Transverse colon (tissue), 4 donors: ENCODE measurements at places on chromosomes 1 and 21.

DNA sequence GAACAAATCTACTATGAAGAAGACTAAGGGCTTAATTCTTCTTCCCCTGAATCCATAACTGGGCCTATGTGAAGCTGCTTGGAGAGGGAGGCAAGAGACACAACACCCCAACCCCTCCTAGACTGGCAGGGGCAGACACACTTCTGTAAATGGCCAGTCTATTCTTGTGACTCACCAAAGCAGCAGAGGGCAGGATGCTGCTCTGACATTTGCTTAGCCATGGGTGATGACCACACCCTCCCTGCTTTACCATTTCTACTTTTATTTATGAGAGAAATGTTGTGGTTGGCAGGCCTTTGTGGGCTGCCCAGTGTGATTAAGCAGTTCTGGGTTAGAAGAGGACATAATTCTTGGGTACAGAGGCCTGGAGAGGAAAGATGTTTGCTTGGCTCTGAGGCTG, 189.8 kb upstream of the DPYD start:
- no peaks in the 10 kb centered on the region for H3K36me3 ChIP-seq
- DNase-seq: no peak
- no peaks in the 10 kb centered on the region for H3K27me3 ChIP-seq
- H3K27ac ChIP-seq: no peak overlapping the region
- no peaks in the 10 kb centered on the region for H3K4me1 ChIP-seq

GRCh38 chr1:21295002-21295401, 4.7 kb upstream of the ECE1 start:
- peaks cover 38% of the 10 kb centered on the region for H3K4me1 ChIP-seq
- no peak for DNase-seq
- H3K27me3 ChIP-seq: no peaks in the 10 kb centered on the region
- no peak overlapping the region for H3K4me3 ChIP-seq
- H3K27ac ChIP-seq: peak overlapping the region; percentile 69

DNA sequence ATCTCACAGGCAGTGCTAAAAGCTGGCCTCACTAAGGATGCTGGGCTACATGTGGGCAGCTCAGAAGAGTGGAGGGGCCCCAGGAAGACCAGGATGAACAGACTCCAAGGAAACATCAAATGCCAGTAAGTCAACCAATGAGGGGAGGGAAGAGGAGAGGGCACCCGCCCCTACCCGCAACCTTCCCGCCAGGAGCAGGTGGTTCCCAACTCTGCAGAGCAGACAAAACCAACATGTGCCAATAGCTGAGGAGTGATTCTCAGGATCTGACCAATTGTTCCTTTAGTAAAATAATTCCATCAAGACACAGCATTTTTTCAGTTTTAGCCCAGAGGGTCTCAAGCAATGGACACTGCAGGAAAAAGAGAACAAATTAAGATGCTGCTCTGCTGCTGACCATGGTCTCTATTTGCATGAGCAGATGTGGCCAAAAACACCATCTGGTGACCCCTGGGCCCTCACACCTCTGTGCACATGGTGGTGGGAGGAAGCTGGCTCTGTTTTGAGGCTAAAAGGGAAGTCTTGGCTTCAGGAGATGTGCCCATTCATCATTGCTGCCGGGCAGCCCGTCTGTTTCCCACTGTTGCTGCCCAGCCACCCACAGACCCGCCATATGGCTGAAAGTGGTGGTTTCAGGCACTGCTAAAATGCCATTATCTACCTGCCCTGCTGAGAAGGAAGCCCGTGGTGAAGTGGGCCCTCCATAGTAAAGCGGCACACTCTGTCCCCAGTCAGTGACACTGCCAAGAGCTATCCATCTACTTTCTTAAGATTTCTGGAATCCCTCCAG, 231.8 kb downstream of the KCNH1 start:
- no peak overlapping the region for H3K27ac ChIP-seq
- H3K4me1 ChIP-seq: no peaks in the 10 kb centered on the region
- no peak overlapping the region for H3K4me3 ChIP-seq
- no peak for DNase-seq
- no peaks in the 10 kb centered on the region for H3K27me3 ChIP-seq

GRCh38 chr21:36048357-36048756, 12.0 kb downstream of the SETD4 start:
- H3K4me3 ChIP-seq: no peak overlapping the region
- H3K27me3 ChIP-seq: no peaks in the 10 kb centered on the region
- peaks cover 42% of the 10 kb centered on the region for H3K36me3 ChIP-seq
- H3K4me1 ChIP-seq: no peaks in the 10 kb centered on the region

DNA sequence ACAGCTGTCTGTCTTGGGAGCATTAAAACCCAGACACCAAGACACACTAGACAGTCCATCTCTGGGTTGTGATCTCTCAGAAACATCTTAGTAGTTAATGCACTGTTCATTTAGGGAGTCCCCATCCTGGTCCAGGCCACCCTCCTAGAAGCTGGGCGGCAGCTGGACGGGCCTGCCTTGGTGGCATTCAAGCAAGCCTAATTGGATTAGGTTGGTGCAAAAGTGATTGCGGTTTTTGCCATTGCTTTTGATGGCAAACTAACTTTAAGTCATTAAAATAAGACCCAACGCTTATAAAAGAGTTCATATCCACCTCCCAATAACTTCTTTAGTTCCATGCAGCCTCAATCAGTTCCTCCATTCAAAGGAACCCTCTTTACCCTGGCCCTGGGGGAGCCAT, 21.7 kb downstream of the ATP5PO start:
- DNase-seq: no peak
- H3K4me1 ChIP-seq: peaks cover 8% of the 10 kb centered on the region
- no peak overlapping the region for H3K27ac ChIP-seq
- no peaks in the 10 kb centered on the region for H3K27me3 ChIP-seq

- peaks cover 33% of the 10 kb centered on the region for H3K4me1 ChIP-seq
- peak; percentile 59 for DNase-seq
- peak overlapping the region; percentile 82 for H3K27ac ChIP-seq
Observed at GRCh38 chr1:164588516-164589341, 29.7 kb downstream of the PBX1 start.

GRCh38 chr1:208923946-208924720, 659.4 kb upstream of the CAMK1G start:
- no peaks in the 10 kb centered on the region for H3K36me3 ChIP-seq
- no peak for DNase-seq
- H3K4me1 ChIP-seq: no peaks in the 10 kb centered on the region
- no peaks in the 10 kb centered on the region for H3K27me3 ChIP-seq
- H3K4me3 ChIP-seq: no peak overlapping the region

DNA sequence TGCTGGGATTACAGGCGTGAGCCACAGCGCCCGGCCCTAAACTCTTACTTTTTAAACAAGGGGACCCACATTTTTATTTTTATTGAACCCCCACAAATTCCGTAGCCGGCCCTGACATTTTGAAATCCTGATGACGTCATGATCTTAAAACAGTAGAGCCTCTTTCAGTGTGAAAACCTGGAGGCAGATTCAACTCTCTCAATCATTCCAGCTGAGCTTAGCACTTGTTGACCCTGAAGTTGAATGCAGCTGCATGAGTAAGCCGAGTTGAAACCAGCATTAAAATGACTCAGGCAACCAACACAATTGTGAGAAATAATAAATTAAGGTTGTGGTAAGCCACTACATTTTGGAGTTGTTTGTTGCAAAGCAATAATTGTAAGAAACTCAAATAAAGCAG, 93.9 kb upstream of the ADGRL4 start:
- no peak overlapping the region for H3K4me3 ChIP-seq
- no peaks in the 10 kb centered on the region for H3K4me1 ChIP-seq
- no peak overlapping the region for H3K27ac ChIP-seq
- no peaks in the 10 kb centered on the region for H3K27me3 ChIP-seq

GRCh38 chr1:27527890-27528817, 38.2 kb upstream of the WASF2 start:
- no peaks in the 10 kb centered on the region for H3K27me3 ChIP-seq
- peak overlapping the region; percentile 55 for H3K4me3 ChIP-seq

- peaks cover 3% of the 10 kb centered on the region for H3K4me1 ChIP-seq
- H3K27ac ChIP-seq: no peak overlapping the region
- H3K4me3 ChIP-seq: no peak overlapping the region
- no peak for DNase-seq
Observed at GRCh38 chr1:31467005-31467674, 54.1 kb downstream of the SERINC2 start.

DNA sequence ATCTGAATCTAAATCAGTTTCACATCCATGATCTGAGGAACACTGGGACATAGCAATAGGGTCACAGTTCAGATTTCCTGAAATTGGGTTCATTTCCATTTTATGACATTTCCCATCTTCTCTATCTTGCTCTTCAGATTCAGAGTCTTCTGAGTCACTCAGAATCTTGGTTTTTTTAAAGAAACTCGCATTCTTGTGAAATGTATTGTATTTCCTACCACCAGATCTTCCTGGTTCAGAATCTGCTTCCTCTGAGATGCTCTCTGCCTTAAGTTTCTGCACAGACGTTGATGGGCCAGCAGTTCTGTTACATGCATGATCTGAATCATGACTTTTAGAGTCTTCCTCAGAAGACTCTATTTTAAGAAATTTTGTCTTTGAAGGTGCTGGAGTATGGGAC, 15.5 kb upstream of the PSMG1 start:
- no peak overlapping the region for H3K4me3 ChIP-seq
- no peaks in the 10 kb centered on the region for H3K27me3 ChIP-seq
- H3K36me3 ChIP-seq: no peaks in the 10 kb centered on the region
- no peak for DNase-seq
- H3K27ac ChIP-seq: no peak overlapping the region

DNA sequence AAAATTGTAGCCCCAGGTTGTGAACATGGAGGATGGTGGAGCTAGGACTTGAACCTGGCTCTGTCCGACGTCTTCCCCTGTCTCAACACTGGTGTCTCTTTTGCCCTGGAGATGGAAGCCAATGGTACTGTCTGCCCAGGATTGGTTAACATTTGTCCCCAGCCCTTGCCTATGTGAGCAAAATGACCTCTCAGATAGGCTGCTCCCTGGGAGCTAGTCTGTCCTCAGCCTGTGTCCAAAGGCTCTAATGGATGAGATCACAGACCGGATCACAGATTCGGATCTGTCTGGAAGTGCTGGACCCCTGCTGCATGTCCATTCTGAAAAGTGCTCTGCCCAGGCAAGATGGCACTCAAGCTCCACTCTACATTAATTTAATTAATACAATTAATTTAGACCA, 394.4 kb upstream of the VAMP3 start:
- H3K36me3 ChIP-seq: no peaks in the 10 kb centered on the region
- DNase-seq: no peak
- H3K4me1 ChIP-seq: no peaks in the 10 kb centered on the region

DNA sequence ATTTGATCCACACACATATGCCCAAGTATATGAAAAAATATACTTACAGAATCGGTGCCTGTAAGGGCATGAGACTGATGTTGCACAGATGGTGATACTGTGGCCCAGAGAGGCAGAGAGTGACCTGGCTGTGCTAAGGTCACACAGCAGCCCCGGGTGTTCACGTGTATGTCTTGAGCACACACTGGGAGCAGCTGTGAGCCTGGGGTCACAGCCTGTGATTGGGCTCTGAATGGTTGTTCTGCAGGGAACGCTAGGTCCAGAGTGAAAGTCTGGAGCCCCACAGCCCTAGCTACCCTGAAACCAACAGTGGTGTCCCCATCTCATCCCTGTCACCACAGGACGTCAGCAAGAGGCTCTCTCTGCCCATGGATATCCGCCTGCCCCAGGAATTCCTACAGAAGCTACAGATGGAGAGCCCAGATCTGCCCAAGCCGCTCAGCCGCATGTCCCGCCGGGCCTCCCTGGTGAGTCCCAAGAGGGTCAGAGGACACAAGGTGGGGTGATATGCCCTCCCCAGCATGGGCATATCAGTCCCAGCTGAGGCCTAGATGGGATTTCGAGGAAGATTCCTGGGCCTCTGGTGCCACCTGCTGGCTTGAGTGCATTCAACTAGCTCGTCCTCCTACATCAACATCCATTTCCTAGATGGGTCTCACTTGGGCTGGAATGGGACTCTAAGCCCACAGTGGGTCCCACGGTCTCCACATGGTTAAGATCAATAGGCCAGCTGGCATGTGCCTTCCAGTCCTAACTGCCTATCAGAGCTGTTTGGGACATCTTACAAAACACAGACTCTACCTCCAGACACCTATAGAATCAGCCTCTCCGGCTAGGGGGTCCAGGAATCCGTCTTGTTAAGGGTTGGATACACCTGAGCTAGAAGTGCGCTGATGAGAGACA, 19.7 kb downstream of the CDK18 start:
- H3K4me1 ChIP-seq: peaks cover 10% of the 10 kb centered on the region
- DNase-seq: peak; percentile 84
- H3K4me3 ChIP-seq: no peak overlapping the region
- no peaks in the 10 kb centered on the region for H3K36me3 ChIP-seq
- H3K27ac ChIP-seq: no peak overlapping the region

- no peak overlapping the region for H3K27ac ChIP-seq
- no peaks in the 10 kb centered on the region for H3K27me3 ChIP-seq
- H3K4me1 ChIP-seq: no peaks in the 10 kb centered on the region
- H3K36me3 ChIP-seq: no peaks in the 10 kb centered on the region
- DNase-seq: no peak
- no peak overlapping the region for H3K4me3 ChIP-seq
Observed at GRCh38 chr1:219476116-219476515, 136.8 kb downstream of the ZC3H11B start.

- no peaks in the 10 kb centered on the region for H3K27me3 ChIP-seq
- peak; percentile 60 for DNase-seq
- no peak overlapping the region for H3K4me3 ChIP-seq
- no peaks in the 10 kb centered on the region for H3K4me1 ChIP-seq
- peak overlapping the region; percentile 83 for H3K27ac ChIP-seq
Observed at GRCh38 chr1:169052727-169053126, 53.8 kb upstream of the ATP1B1 start.

- no peak for DNase-seq
- H3K4me1 ChIP-seq: peaks cover 6% of the 10 kb centered on the region
- no peaks in the 10 kb centered on the region for H3K27me3 ChIP-seq
- no peaks in the 10 kb centered on the region for H3K36me3 ChIP-seq
- no peak overlapping the region for H3K4me3 ChIP-seq
Observed at GRCh38 chr1:28028873-28029654, 59.3 kb downstream of the EYA3 start.

- H3K4me3 ChIP-seq: no peak overlapping the region
- H3K36me3 ChIP-seq: no peaks in the 10 kb centered on the region
- no peak for DNase-seq
- no peaks in the 10 kb centered on the region for H3K27me3 ChIP-seq
- no peak overlapping the region for H3K27ac ChIP-seq
Observed at GRCh38 chr1:230408971-230409370, 17.2 kb downstream of the PGBD5 start.

- peaks cover 15% of the 10 kb centered on the region for H3K27me3 ChIP-seq
- DNase-seq: no peak
- H3K36me3 ChIP-seq: no peaks in the 10 kb centered on the region
- no peak overlapping the region for H3K4me3 ChIP-seq
Observed at GRCh38 chr1:3324704-3325535, 129.5 kb upstream of the ARHGEF16 start.

GRCh38 chr1:91944087-91944486, 5.1 kb upstream of the BRDT start:
- H3K4me3 ChIP-seq: no peak overlapping the region
- H3K27ac ChIP-seq: no peak overlapping the region
- no peaks in the 10 kb centered on the region for H3K4me1 ChIP-seq
- H3K27me3 ChIP-seq: no peaks in the 10 kb centered on the region
